ENCODE measurements at places on chromosomes 11 and 22.

DNA sequence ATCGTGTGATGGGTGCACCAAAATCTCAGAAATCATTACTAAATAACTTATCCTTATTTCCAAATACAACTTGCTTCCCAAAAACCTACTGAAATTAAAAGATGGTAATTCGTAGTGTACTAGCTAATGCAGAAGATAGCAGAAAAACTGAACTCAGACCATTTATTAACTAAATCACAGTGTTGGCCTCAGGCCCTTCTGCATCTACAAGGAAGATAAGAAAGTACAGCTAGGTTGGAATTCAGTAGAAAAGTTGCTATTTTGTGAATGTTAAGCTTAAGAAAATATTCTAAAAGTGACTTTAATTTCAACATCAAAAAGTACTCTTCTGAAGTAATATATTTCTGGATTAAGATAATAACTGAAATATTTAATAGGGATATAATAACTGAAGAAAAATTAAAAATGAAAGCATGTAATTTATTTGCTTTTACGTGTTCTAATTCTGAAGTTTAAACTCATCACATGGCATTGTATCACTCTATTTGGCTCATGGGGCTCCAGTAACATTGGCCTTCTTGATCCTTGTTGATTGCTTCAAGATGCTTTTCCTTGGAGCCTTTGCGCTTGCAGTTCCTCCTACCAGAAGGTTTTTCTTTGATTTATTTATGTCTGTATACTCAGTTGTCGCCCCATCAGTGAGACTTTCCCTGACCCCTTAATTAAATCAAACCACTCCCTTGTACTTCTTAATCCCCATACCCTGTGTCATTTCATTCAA lies 847.9 kb upstream of the ANO3 start:
- DNase-seq = no peak

DNA sequence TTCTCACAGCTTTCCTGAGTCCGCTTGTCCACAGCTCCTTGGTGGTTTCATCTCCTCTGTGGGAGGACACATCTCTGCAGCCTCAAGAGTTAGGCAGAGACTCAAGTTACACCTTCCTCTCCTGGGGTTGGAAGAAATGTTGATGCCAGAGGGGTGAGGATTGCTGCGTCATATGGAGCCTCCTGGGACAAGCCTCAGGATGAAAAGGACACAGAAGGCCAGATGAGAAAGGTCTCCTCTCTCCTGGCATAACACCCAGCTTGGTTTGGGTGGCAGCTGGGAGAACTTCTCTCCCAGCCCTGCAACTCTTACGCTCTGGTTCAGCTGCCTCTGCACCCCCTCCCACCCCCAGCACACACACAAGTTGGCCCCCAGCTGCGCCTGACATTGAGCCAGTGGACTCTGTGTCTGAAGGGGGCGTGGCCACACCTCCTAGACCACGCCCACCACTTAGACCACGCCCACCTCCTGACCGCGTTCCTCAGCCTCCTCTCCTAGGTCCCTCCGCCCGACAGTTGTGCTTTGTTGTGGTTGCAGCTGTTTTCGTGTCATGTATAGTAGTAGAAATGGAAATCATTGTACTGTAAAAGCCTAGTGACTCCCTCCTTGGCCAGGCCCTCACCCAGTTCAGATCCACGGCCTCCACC lies 11.7 kb downstream of the RASD2 start:
- DNase-seq = no peak

- no peak for DNase-seq
These were observed 38.3 kb upstream of the CXCR5 start for GRCh38 chr11:118845369-118845768.

DNA sequence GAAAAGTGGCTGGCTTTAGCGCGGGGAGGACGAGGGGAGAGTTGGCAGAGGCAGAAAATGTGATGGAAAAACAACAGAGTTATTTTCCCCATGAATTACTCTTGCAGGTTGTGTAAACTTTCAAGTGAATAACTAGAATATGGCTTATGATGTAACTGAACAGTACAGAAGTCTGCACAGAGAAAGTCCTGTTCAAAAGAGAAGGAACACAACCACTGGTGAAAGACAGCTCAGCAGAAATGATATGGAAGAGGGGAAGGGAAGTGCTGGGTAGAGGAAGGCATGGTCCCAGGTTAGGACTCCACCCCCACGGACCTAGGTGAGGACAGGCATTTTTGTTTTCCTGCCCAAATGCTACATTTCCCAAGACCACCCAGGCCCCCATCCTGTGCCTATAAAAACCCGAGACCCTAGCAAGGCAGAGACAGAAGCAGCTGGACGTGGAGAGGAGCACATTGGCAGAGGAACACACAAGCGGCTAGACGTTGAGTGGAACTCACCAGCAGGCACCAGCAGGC lies 77.7 kb downstream of the MAML2 start:
- no peak for DNase-seq

GRCh38 chr11:2213384-2213842 lies 41.8 kb upstream of the TH start:
- DNase-seq = no peak

Measured in body of pancreas (tissue), 4 donors.